ENCODE measurements at places on chromosomes 13 and 19.

DNA sequence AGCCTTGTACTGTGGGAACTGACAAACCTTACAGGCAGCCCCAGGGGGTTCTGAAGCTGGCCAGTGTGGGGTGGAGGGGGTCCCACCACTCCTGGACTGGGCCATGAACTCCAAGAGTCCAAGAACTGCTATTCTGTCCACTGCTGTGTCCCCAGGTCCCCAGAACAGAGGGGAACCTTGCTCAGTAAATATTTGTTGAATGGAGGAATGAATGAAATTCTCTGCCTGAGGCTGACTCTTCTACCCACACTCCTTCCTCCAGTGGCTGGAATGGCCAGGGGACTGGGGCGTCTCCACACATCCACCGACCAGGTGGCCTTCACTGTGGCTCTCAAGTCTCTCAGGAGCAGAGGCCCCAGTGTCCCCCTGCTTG is 11.6 kb downstream of the WIZ start:
- DNase-seq = no peak

DNA sequence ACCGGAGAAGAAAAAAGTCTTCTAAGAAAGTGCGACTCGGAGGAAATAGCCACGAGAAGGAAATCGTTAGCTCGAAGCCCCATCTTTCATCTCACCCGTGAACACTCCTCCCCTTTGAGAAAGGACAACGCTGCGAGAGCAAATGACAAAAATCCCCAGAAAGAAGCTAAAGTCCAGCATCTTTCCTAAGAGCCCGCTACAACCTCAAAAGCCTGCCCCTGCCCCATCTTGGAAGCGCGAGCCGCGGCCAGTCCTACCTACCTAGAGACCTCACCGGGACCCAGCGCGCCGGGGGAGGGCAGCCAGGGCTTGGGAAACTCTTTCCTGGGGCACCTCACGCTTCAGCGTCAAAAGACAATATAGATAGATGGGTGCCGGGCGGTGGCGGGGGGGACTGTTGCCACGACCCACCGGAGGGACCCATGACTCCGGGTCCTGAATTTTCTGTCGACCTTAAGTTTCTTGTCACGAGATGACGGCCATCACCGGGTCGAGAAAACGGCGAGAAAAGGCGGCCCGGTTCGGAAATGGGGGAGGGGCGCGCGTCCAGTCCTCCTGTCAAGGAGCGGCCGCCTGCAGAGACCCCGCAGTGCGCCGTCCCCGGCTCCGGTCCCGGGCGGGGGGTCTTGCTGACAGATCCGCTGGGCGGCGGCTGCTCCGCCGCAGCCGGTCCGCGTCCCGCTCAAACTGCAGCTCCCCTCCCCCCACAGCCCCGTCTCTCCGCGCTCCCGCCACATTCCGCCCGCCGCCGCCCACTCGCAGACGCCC is 65.9 kb downstream of the KCNRG start:
- DNase-seq = no peak

DNA sequence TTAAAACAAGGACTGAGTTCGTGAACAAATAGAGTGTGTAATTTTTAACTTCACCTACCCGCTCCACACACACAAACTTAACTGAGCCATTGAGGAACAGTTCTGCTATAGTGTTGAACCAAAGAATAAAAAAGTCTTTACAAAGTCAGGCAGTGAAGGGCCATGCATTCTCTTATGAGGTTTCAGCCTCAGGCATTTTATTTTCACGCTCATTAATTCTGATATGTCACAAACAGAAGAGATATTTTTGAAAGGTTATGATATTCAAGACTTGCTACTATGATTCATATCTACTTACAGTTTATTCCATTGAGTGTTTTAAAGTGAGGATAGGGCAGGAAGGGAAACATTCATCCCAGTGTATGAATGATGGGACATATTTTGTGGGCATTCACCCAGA is 282.2 kb downstream of the SLITRK5 start:
- DNase-seq = no peak

DNA sequence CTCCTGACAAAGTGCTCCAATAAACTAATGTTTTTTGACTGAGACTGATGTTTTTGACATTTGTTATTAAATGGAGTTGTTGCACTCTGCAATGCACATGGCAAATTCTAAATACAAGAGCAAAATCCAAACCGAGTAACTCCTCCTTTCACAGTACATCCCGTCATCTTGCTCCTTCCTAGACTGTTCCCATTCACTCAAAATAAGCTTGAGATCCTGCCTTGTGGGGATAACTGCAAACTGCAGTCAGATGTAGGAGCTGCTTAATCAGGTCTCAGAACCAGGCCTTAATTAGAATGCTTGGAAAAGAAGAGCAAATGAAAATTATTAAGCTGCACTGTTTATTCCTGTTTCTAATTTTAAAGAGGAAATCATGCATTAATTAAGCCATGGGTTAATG is 134.8 kb upstream of the SPRY2 start:
- DNase-seq = no peak

DNA sequence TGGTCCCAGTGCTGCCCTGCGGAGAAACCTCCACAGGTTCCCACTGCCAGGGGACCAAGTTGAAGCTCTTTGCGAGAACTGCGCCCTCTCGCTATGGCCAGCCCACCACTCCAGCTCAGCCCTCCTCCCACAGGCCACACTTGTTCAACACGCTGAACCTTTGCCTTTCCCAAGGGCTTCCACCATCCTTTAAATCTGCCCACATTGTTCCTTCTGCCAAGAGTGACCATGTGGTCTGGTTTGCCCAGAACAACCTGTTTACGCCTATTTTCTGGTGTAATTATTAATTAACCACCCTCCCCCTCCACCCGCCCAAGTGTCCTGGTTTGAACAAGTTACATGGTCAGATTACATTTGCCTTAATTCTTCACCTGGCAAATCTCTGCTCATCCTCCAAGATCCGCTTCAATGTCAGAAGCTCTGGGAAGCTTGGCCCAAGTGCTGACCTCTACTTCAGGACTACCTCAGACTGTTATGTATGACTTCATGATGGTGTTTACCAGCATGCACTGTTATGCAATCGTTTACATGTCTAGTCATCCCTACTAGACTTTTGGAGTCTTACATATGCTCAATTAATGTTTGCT is 12.0 kb upstream of the USP12 start:
- DNase-seq = no peak

DNA sequence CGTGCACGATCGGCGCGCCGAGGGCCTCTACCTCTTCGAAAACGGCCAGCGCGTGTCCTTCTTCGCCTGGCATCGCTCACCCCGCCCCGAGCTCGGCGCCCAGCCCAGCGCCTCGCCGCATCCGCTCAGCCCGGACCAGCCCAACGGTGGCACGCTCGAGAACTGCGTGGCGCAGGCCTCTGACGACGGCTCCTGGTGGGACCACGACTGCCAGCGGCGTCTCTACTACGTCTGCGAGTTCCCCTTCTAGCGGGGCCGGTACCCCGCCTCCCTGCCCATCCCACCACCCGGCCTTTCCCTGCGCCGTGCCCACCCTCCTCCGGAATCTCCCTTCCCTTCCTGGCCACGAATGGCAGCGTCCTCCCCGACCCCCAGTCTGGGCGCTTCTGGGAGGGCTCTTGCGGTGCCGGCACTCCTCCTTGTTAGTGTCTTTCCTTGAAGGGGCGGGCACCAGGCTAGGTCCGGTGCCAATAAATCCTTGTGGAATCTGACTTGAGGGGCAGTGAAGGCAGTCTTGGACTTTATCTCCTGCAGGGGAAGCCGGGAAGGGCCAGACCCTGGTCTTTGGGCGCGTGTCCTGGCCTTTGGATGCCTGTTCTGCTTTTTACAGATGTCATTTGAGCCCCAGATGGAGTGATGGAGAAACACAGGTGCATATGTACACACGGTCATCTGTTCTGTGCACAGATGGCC is 2.2 kb downstream of the CLEC11A start:
- no peak for DNase-seq

GRCh38 chr13:90500569-90500968 is 846.9 kb upstream of the MIR17HG start:
- no peak for DNase-seq

GRCh38 chr13:21060338-21061028 is 903 bp downstream of the LATS2 start:
- DNase-seq = no peak

- no peak for DNase-seq
These were observed 166.4 kb downstream of the CACNA1A start for GRCh38 chr19:13339869-13340268.

All from fibroblast of the conjunctiva (primary cell).